ENCODE measurements at places on chromosomes 5 and 9.

DNA sequence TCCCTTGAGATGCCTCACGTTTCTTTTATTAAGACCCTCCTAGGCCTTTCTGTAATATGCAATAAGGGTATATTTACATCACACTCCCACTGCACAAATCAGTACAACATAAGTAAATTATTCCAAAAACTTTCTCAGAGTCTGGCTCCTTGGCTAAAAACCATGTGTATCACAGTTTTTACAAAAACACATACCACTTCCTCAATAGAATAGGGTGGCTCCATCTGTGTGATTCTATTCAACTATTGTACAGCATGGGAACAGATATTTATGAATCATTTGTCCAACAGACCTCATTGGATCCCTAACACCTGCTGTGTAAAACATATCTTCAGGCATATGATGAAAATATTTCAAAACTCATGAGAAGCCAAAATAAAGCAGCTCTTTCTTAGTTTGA is 502.7 kb downstream of the EFNA5 start:
- no peak for DNase-seq

DNA sequence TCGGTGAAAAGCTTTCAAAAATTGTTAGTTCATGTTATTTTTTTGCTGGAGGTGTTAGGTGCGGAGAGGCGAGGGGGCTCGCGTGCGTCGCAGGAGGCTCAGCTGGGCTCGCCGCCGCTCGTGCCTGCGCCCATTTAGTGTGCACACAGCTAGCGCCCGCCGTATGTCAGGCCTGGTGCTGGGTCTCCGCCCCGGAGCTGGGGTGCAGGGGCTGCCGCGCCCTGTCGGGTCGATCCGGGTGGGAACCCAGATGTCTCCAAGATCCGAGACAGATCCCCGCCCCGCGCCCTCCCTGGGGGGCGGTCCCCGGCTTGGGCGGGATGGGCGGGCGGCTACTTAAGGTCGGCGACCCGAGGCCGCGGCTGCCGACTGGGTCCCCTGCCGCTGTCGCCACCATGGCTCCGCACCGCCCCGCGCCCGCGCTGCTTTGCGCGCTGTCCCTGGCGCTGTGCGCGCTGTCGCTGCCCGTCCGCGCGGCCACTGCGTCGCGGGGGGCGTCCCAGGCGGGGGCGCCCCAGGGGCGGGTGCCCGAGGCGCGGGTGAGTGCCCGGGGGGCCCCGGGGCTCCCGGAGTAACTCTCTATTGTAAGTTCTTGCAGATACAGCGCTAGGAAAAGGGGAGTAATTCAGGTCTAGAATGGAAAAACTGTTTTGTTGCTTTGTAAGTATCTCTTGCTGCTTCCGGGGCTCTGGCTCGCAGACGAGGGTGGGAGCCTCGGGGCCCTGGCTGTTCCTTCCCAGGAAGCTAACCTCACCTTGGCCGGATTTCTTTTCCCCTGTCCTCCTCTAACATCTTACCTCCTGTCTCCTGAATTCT is 31.7 kb downstream of the GSN start:
- DNase-seq: peak; percentile 79

- DNase-seq: no peak
Measured at GRCh38 chr9:98147582-98147981, 28.6 kb upstream of the TRIM14 start.

GRCh38 chr9:3088219-3088618 is 244.3 kb upstream of the PUM3 start:
- DNase-seq: no peak

GRCh38 chr5:91645347-91645746 is 262.2 kb upstream of the ARRDC3 start:
- no peak for DNase-seq

GRCh38 chr5:140041492-140042392 is 1.4 kb downstream of the NRG2 start:
- DNase-seq: no peak

DNA sequence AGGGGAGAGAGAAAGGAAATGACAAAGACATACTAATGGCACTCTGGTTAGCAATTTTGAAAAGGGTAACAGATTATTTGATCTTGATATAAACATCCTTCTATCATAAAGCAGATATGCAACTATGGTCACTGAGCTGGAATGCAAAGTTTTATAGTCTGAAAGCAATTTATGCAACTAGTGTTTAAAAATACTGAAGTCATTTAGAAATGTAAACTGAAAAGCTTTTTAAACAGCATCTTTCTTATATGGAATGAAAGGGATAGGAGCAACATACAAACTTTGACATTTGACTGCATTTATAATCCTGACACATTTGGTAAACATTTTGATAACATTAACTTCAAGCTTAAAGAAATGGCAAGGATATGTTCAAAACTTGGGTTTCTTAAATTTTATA is 28.7 kb upstream of the ADAMTS19 start:
- no peak for DNase-seq

GRCh38 chr5:36870399-36871040 is 6.0 kb upstream of the NIPBL start:
- DNase-seq: peak; percentile 70

GRCh38 chr5:59728356-59728755 is 165.2 kb downstream of the PDE4D start:
- no peak for DNase-seq

GRCh38 chr9:17929506-17929905 is 350.6 kb downstream of the SH3GL2 start:
- DNase-seq: no peak

DNA sequence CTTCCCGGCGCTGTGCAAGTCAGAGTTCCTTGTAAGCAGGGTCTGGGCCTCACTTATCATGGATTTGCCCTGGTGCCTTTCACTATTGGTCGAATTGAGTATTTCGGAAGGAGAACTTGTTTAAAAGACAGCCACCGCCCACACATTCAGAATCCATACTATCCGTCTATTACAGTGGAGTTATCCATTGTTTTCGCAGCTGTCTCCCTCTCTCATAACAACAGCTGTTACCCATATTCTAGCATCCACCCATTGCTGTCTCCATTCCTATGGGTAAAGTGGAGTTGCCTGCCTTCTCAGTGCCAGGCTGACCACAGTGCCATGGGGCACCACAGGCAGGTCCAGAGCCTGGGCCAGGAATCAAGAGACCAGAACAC is 20.2 kb downstream of the FAXDC2 start:
- no peak for DNase-seq

- peak; percentile 47 for DNase-seq
Measured at GRCh38 chr5:34511915-34512314, 144.2 kb upstream of the RAI14 start.

DNA sequence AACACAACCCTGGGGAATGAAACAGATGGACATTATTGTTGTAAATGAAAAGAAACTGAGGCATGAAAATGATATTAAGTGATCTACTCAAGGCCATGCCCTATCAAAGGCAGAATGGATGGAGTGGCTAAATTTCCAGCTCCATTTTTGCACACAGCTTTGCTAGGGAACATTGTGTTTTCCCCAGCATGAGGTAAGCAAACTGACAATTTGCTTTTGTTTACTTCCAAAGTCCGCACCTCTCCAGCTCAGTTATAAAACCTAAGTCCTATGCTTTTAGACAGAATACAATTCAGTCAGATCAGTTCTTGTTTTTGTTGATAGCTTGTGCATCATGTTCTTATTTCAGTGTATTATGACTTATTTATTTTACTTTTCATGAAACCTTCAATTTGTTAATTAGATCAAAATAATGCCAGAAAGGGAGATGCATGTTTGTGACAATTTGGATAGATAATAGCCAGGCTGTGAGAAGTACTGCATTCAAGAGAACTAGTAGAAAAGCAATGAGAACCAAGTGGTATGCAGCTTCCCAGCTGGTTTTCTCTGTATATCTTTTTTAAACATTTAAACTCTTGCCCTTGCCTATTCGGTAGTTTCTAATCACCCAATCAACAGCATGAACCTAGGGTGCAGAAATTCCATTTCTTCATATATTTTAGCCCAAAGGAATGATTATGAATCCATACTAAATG is 380.8 kb downstream of the SPATA31D1 start:
- DNase-seq: no peak

- no peak for DNase-seq
Measured at GRCh38 chr5:23461576-23461975, 45.8 kb upstream of the PRDM9 start.

DNA sequence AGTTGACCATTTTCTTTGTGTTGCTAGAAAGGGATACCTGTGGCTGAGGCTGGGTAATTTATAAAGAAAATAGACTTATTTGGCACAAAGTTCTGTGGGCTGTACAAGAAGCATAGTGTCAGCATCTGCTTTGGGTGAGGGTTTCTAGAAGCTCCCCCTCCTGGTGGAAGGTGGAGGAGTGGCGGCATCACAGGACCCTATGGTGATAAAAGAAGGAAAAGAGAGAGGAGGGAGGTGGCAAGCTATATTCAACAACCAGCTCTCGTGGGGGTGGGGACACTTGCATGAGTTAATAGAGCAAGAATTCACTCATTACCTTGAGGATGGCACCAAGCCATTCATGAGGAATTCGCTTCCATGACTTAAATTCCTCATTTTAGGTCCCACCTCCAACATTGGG is 2041.4 kb upstream of the CDH9 start:
- DNase-seq: no peak

DNA sequence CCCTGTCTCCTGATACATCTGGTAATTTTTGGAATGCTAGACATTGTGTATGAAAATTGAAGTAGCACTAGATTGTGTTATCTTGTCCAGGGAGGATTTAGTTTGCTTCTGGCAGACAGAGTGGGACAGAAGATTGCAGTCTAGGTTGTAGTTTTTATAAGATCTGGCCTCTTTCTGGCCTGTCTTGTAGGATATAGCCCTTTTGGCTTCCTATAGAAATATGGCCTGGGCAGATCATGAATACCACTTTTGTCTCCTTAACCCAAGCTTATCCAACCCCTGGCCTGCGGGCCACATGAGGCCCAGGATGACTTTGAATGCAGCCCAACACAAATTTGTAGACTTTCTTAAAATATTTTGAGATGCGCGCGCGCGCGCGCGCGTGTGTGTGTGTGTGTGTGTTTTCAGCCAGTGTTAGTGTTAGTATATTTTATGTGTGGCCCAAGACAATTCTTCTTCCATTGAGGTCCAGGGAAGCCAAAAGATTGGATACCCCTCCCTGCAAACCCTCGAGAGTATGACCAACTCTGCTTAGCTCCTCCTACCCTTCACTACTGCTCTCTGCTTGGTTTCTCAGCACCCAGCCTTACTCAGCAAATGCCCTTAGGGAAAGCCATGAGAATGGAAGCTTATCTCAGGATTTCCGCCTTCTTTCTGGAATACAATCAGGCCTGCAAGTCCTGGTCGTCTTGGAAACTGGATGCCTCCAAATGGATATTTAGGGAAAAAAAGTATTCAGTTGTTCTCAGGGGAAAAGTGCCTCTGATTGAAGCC is 26.5 kb downstream of the ANKRD33B start:
- DNase-seq: no peak

- DNase-seq: no peak
Measured at GRCh38 chr9:75941577-75942311, 51.3 kb downstream of the PCSK5 start.

DNA sequence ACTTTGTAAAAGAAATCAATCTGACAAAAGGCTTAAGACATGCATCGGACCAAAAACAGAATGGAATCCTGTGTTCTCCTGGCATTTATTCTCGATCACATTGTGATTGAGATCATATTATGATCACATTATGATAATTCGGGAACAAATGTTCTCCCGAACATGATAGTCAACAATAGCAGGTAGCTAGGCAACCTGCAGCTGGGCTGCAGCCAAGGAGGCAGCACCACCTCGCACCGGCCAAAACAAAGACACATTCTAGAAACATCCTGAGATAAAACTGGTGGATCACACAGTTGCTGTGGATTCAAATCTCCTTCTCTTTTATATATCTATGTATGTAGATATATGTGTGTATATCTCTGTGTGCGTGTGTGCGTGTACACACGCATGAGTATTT is 480.6 kb upstream of the CYLC2 start:
- DNase-seq: no peak

- DNase-seq: peak; percentile 68
Measured at GRCh38 chr5:33890131-33891032, 1.4 kb downstream of the ADAMTS12 start.

GRCh38 chr5:94314460-94315131 is 303.8 kb downstream of the KIAA0825 start:
- DNase-seq: no peak

DNA sequence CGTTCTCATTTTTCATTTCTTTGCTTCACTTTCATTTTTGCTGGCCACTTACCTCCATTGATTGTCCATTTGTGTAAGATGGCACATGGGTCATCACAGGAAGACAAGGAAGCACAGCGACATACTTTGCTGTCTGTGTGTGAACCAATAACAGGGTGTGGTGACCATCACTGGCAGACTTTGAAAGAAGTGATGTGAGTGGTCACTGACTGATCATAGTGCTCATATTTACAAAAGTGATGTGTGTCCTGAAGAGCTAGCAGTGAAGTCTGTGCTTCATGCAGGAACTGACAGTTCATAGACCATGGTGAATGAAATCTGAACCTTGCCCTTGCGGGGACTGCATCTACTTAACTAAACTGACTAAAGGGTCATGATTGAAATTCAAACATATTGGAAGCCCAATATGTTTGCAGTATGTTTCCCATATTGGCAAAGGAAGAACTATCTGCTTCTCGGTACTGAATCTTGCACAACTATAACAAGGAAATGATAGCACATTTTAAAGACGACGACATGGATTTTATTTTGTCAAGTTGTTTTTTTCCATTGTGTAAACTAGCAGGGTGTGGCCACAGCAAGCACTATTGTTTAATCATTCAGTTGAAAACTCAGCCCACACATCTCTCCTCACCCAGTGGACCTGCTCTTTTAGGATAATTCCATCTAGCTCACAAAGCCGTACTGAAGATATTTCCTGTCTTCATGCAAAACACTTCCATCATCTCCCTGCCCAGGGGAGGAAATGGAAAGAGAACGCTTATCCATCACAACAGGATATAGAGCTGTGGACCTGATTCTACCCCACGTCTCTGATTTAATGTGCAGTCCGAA is 232.0 kb upstream of the ANKRD55 start:
- no peak for DNase-seq
